Stimulated activated CD4-positive, alpha-beta T cell treated with anti-CD3 and anti-CD28 coated beads, Interleukin-1b, Interleukin-23, amount 100 ng/mL, for 48 hours (primary cell): ENCODE measurements at places on chromosomes 5 and 9.
A peak's percentile ranks its signal among the peaks of the same experiment; 100 is the strongest.

GRCh38 chr5:10750909-10751308, 10.1 kb downstream of the DAP start:
- no peak for DNase-seq

- DNase-seq: no peak
Observed at GRCh38 chr5:53425687-53426511, 54.5 kb upstream of the FST start.

DNA sequence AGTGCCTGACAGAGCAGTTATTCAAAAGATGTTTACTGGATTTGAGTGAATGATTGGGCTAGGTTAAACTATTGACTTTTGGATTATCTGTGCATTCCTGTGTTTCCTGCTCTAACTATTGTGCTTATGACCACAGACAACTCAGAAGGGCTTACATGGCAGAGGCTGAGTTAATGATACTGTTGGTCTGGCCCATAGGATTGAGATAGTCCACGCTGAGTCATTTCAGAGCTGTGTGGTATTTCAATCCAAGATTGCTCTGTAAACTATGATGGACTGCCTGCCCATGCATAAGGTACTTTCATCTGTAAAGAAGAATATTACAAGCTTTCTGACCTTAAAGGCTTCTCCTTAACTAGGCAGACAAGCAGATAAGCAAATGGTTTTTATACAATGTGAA, 49.1 kb upstream of the SLIT3 start:
- DNase-seq: no peak

- DNase-seq: no peak
Observed at GRCh38 chr5:136840601-136841000, 475.3 kb upstream of the TRPC7 start.

- no peak for DNase-seq
Observed at GRCh38 chr5:127163750-127164149, 90.4 kb upstream of the C5orf63 start.

- DNase-seq: no peak
Observed at GRCh38 chr9:26725573-26725972, 167.0 kb downstream of the CAAP1 start.

- DNase-seq: no peak
Observed at GRCh38 chr5:16457451-16457850, 8.1 kb downstream of the ZNF622 start.

DNA sequence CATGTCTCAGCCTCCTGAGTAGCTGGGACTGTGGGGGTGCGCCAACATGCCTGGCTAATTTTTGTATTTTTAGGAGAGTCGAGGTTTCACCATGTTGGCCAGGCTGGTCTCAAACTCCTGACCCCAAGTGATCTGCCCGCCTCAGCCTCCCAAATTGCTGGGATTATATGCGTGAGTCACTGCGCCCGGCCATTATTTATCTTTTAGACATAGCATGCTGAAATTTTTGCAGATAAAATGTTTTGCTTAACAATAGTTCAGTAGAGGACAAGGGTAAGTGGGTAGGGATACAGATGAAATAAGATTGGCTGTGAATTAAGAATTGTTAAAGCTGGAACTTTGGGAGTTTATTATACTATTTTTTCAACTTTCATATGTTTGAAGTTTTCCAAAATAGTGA, 150.8 kb upstream of the GRHPR start:
- DNase-seq: no peak

GRCh38 chr9:23825700-23826099, 340 bp downstream of the ELAVL2 start:
- no peak for DNase-seq

DNA sequence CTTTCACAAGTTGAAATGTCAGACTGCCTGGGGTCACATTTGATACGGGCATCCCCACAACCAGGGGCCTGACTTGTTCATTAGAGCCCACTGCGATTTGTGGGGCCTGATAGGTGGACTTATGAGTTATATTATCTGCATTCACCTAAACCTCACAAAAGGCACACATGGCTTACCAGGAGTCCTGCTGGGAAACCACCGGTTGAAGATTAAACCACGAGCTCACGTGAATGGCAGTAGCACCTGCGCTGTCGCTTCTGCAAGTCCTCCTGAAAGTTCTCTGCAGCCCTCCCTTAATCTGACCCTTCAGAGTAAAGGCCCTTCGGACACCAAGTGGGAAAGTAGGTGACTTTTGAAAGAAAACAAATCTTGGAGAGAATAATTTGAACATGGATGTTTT, 68.9 kb downstream of the PPIC start:
- no peak for DNase-seq

DNA sequence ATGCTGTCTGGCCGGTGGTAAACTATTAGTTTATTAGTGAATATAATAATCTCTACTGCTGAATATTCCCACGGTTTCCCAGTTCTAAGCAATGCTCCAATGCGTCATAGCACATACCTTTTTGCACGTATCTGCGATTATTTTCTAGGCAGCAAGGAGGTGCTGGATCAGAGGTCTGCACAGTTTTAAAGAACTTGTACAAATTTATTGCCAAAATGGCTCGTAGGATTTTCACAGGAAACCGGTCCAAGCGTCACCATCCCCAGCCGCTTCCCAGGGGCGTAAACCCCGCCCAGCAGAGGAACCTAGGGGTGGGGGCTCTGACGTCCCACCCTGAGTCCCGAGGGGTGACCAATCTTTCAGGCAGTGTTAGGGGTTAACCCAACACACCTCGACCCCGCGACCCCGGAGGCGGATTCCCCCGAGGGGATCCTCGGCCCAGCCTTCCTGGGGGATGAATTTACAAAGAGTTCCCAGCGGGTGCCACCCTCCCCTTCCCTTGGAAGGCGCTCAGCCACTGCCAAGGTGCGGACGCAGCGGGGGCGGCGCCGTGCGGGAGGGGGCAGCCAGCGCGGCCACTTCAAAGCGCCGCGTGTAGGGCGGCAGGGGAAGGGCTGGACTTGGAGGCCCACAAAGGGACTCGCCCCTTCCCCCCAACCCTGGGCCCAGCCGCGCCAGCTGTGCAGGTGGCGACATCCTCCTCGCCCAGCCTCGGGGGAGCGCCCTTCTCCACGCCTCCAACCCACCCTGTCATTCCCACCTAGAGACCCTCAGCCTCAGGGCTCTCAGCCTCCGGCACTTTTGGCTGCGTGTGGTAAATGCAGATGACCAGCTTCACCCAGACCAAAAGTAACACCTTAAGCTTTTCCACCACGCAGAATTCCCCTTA, 43.5 kb upstream of the TCF7 start:
- peak; percentile 59 for DNase-seq

DNA sequence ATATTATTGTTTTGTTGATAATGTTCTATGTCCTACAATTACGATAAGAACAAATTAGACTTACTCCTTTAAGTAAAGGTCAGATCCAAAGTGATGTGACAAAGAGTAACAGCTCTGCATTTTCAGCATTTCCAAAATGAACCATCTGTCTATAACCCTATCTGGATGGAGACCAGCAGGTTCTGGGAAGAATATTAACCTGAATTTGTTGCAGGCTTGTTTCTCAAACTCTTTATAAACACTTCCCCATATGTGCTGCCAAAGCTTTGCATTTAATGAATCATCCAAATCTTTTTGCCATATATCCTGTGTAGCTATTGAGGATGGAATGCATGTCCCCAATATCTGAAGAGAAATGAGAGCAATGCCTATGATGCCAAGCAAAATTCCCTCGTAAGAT, 198.9 kb upstream of the SLC27A6 start:
- no peak for DNase-seq

DNA sequence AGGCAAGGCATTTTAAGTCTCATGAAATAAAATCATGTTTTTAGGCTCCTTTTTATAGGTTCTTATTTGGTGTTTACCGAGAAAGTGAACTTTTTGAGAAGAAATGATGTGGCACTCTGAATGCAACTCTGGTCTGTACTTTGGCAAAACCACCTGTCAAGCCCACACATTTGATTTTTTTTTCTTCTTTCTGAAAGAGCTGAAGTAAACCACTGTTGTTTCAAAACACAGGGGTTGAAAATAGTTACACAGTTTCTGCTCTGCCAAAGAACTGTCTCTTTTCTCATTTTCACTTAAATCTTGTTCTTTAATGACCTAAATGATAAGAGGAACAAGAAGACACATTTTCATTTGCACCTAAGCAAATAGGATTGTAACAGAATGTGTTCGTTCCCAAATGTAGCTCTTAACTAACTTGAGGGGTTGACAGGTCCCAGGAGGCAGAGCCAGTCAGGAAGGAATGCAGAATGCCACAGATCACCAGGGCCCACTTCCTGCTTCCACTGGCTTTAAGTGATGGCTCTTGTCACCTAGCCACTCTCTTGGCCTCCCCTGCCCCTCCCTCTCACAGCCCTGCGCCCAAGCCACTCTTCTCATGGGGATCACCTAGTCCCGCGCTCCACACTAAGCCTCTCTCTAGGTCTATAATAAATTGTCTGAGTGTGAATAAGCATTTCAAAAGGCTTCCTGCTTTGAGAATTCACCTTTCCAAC, 47.3 kb downstream of the MED27 start:
- DNase-seq: no peak

GRCh38 chr5:171709930-171710329, 75.7 kb upstream of the SMIM23 start:
- DNase-seq: no peak
